ENCODE measurements at places on chromosomes 16 and 17. TPM values are rescaled to one million over a fixed set of nuclear protein-coding genes. Genes with fewer than 3 reads are reported as not detected.

The RPS15A gene
- 3,677 TPM for total RNA-seq

The SOX9 gene
- 26.1 TPM for total RNA-seq

The SPAG7 gene
- total RNA-seq, result 77.2 TPM

The PITPNM3 gene
- total RNA-seq, result 9.1 TPM

The CLEC18B gene
- 2.1 TPM for total RNA-seq

The KRTAP1-1 gene
- total RNA-seq, result not detected

The MPO gene
- total RNA-seq, result not detected
